ENCODE measurements at places on chromosomes 5 and 9.

DNA sequence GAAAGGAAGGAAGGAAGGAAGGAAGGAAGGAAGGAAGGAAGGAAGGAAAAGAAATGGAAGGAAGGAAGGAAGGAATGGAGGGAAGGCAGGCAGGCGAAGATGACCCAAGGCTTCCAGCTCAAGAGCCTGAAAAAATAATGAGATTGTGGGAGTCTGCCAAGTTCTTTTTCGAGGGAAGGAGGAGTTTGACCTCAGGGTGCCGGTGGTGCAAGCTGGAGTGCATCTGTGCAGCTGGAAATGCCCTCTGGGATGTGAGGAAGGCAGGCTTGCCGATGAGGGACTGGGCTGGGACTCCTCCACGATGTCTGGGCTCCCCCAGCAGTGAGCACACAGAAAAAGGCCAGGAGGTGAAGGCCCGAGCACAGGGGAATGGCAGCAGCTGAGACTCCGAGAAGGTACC, 154.9 kb upstream of the DAPK1 start:
- DNase-seq: no peak

GRCh38 chr5:674630-675011, 18.5 kb downstream of the TPPP start:
- DNase-seq: no peak

GRCh38 chr5:53170746-53171349, 61.3 kb upstream of the MOCS2 start:
- no peak for DNase-seq

- no peak for DNase-seq
Observed at GRCh38 chr5:142819825-142820224, 49.6 kb downstream of the ARHGAP26 start.

GRCh38 chr9:81083854-81084512, 605.4 kb downstream of the TLE1 start:
- DNase-seq: no peak

DNA sequence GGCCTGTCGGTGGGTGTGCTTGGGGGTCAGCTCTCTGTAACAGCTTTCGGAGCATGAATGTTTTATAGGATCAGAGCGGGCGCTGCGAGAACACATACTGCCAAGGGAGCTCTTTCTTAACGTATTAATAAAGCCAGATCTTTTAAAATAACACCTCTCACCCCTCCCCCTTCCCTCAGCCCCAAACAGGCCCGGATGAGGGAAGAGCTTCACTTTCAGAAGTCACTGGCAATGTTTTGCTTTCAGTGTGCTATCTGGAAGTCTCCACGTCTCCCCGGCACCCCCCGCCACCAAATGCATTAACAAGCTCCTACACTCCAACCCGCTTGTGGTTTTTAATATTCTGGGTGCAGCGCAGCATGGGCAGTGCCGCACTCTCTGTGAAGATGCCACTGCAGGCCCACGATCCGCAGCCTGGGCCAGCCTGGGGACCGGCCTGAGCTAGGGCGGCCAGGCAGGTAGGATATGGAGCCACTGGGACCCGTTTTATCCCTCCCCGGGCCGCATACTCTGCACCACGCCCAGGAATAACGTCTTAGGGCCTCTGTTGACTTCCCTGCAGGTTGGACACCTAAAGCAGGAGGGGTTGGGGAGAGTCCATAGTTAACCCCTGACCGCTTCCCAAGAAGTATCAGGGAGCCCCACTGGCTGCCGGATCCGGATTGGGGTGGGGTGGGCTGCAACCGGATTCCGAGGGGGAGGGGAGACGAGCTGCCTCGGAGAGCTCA, 12.6 kb downstream of the NR2F1 start:
- DNase-seq: no peak

- DNase-seq: no peak
Observed at GRCh38 chr9:11235061-11235460, 622.3 kb upstream of the PTPRD start.

DNA sequence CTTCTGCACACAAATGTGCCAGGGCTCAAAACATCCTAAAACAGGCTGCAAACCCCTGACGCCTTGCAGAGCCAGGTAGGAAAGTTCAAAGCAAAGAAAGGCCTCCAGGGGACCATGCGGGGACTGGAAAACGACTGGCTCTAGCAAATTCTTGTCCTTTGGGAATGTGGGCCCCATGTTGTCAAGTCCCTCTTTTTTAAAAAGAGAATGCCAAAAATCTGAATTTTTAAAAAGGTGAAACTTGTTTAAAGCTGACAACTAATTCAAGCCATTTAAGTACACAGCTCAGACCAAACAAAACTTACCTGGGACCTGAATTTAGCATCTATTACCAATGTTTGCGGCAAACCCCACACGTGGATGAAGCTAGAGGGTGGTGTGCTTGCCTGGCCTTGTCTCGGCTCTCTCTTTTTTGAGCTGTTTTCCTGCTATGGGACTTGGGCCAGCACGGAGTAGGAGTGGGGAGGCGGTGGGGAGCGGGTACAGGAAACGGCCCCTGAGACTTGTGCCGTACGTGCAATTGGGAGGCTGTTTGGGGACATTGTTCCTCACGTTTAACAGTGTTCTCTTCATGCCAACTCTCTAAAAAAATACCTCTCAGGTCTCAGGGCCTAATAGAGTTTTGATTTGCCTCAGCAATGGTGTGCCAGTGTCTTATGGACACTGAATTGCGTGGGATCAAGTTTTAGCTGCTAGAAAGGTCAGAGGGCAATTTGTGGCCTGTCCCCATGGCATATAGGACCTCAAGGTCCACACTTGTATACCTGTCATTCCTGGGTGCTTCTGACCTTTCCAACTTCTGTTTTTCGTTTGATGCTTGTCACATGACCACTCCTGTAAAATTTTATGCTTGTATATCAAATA, 15.1 kb upstream of the PHF19 start:
- no peak for DNase-seq

DNA sequence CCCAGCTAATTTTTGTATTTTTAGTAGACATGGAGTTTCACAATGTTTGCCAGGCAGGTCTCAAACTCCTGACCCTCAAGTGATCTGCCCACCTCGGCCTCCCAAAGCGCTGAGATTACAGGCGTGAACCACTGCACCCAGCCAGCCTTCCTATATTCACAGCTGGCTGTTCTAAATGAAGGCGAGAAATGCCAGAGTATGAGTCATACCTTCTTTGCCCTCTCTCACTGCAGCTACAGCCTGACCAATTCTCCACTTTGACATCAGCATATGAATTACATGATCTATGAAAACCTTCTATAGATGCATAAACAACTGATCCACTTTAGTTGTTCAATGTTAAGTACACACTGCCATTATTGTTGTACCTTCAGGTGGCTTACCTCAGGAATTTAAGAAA, 14.5 kb downstream of the APTX start:
- no peak for DNase-seq
